ENCODE measurements at places on chromosomes 5 and 9. TPM values are rescaled to one million over a fixed set of nuclear protein-coding genes. Genes with fewer than 3 reads are reported as not detected.
A peak's percentile ranks its signal among the peaks of the same experiment; 100 is the strongest.

DNA sequence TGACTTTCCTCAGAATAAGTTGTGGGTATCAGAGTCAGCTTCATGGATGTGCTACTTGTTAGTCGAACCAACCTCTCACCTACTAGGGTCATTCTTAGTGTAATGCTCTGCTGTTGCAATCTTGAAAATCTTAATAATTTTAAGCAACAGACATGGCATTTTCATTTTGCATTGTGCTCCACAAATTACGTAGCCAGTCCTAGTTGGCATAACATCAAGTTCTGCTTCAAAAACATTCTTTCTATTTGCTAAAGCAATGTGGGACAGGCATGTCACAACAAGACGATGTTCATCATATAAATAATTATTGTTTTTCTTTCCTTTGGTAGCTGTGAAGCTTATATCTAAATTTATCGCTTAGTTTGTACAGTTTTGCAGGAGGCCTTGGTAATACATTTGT, 39.3 kb upstream of the CDH12 start:
- H3K27me3 ChIP-seq = no peaks in the 10 kb centered on the region
- no peaks in the 10 kb centered on the region for H3K4me1 ChIP-seq
- no peak for DNase-seq
- H3K4me3 ChIP-seq = no peak overlapping the region

DNA sequence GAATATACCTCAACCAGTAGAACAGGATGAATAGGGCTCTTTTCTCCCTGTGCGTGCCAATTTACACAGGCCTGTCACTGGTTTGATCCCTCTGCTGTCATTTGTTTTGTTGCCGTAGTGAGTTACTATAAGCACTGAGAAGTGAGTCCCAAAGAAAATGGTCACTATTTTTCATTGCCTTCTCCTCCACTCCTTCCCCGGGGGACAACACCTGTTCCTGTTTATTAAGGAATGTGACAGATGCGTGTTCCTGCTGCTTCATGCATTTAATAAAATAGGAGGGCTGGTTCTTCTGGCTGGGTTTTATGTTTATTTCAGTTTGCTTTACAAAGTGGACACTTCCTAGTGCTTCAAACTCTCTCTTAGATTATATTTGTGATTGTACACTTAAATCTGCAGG, 6.4 kb downstream of the THBS4 start:
- DNase-seq = no peak
- H3K4me1 ChIP-seq = no peaks in the 10 kb centered on the region
- no peak overlapping the region for H3K4me3 ChIP-seq
- no peak overlapping the region for H3K27ac ChIP-seq
- H3K36me3 ChIP-seq = no peaks in the 10 kb centered on the region
- H3K27me3 ChIP-seq = peaks cover 17% of the 10 kb centered on the region

Gene NMUR2
- polyA plus RNA-seq = not detected

GRCh38 chr9:137575716-137576411, 2.9 kb downstream of the DPH7 start:
- H3K4me3 ChIP-seq = no peak overlapping the region
- DNase-seq = peak; percentile 46
- peaks cover 29% of the 10 kb centered on the region for H3K4me1 ChIP-seq
- H3K27me3 ChIP-seq = no peaks in the 10 kb centered on the region
- H3K27ac ChIP-seq = peak overlapping the region; percentile 85

DNA sequence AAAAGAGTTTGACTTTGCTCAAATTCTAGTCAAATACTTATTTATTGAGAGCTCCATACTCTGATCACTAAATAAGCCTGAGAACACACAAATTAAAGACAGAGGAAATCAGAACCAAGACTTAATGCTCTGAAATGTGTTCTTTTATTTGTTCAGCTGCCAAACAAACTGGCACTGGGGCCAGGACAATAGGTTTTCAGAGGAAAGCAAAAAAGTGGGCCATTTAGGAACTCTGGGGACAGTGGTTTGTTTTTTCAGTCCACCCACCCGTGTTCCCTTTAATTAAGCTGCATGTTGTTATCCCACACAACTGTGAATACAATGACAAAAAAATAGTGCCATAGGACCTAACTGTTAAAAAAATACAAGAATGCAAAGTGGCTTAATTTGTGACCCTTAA, 95.4 kb upstream of the RETREG1 start:
- no peak overlapping the region for H3K4me3 ChIP-seq
- no peaks in the 10 kb centered on the region for H3K36me3 ChIP-seq
- H3K4me1 ChIP-seq = no peaks in the 10 kb centered on the region
- H3K27ac ChIP-seq = no peak overlapping the region
- no peaks in the 10 kb centered on the region for H3K27me3 ChIP-seq
- DNase-seq = no peak

Gene DOK3
- polyA plus RNA-seq = 3.7 TPM

DNA sequence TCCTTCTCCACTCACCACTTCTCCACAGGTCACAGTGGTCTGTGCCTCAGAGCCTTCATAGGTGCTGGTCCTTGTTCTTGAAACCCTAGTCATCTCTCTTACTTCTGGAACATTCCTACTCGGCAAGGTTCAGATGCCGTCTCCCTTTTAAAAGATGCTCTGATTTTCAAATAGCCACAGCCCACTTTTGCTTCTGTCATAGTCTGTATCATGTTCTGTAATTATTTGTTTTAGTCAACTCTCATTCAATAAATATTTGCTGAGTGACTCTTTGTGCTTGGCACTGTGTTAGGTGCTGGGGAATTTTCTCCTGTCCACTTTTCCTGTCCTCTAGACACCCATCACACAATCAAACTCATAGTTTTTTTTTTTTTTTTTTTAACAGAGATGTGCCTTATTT, 181.3 kb upstream of the IL12B start:
- no peaks in the 10 kb centered on the region for H3K27me3 ChIP-seq
- H3K36me3 ChIP-seq = no peaks in the 10 kb centered on the region
- H3K27ac ChIP-seq = no peak overlapping the region
- peaks cover 45% of the 10 kb centered on the region for H3K4me1 ChIP-seq
- no peak for DNase-seq
